Karpas-422 (cell line): ENCODE measurements at places on chromosomes 13 and 19. TPM values are rescaled to one million over a fixed set of nuclear protein-coding genes. Genes with fewer than 3 reads are reported as not detected.

DNA sequence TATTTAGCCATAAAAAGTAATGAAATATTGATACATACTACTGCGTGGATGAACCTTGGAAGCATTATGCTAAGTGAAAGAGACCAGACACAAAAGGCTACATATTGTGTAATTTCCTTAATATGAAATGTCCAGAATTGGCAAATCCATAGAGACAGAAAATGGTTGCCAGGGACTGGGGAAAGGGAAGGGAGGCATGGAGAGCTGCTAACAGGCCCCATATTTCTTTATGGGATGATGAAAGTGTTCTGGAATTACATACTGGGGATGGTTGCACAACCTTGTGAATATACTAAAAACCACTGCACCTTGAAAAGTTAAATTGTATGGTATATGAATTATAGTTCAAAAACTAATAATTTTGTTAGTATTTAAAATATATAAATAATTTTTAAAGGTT is 3.6 kb downstream of the IFT88 start:
- H3K4me3 ChIP-seq: no peak overlapping the region
- peaks cover 13% of the 10 kb centered on the region for H3K4me1 ChIP-seq
- no peaks in the 10 kb centered on the region for H3K27me3 ChIP-seq
- DNase-seq: no peak

GRCh38 chr19:39970425-39970674 is 615 bp upstream of the PSMC4 start:
- H3K27ac ChIP-seq: peak overlapping the region; percentile 43; the same call in 1 of the 2 replicates
- H3K4me1 ChIP-seq: peaks cover 19% of the 10 kb centered on the region
- no peaks in the 10 kb centered on the region for H3K27me3 ChIP-seq
- peaks cover 17% of the 10 kb centered on the region for H3K36me3 ChIP-seq

- no peak overlapping the region for H3K27ac ChIP-seq
- no peak overlapping the region for H3K4me3 ChIP-seq
- H3K36me3 ChIP-seq: no peaks in the 10 kb centered on the region
- H3K27me3 ChIP-seq: no peaks in the 10 kb centered on the region
- H3K4me1 ChIP-seq: no peaks in the 10 kb centered on the region
These were observed 127.0 kb upstream of the GPR12 start for GRCh38 chr13:26887594-26887993.

GRCh38 chr13:27988520-27988919 is at the start of gene URAD:
TSS of gene URAD (minus strand) at chr13:27988693. CDS start at chr13:27988637, 56 bp downstream.
- no peaks in the 10 kb centered on the region for H3K36me3 ChIP-seq
- no peak within 1 kb of the TSS for H3K27ac ChIP-seq
- H3K27me3 ChIP-seq: no peaks in the 10 kb centered on the region
- no peak within 1 kb of the TSS for H3K4me3 ChIP-seq
- no peaks in the 10 kb centered on the region for H3K4me1 ChIP-seq

GRCh38 chr19:1606138-1606651 is 933 bp upstream of the UQCR11 start:
- peaks cover 11% of the 10 kb centered on the region; the same call in 1 of the 2 replicates for H3K36me3 ChIP-seq
- peaks cover 23% of the 10 kb centered on the region for H3K4me1 ChIP-seq
- peak overlapping the region; percentile 98 for H3K4me3 ChIP-seq
- no peaks in the 10 kb centered on the region for H3K27me3 ChIP-seq
- H3K27ac ChIP-seq: peak overlapping the region; percentile 82
- DNase-seq: no peak

DNA sequence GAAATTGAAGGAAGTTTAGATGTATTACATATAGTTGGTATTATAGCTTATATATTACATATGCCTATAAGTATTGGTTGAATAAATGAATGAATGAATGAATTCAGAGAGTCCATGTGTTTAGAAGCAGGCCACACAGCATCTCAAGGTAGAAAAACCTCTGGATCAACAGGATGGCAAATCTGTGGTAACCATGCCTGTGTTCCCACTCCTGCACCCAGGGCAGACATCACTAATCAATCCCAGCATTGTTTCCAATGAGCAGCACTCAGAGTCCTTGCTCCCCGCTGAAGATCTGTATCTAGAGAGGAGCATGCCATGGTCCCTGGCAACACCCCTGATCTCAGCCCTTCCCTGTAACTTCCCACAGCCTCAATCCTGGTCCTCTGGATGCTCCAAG is 944 bp downstream of the CEACAM19 start:
- H3K4me1 ChIP-seq: no peaks in the 10 kb centered on the region
- no peak overlapping the region for H3K4me3 ChIP-seq
- H3K36me3 ChIP-seq: no peaks in the 10 kb centered on the region
- no peaks in the 10 kb centered on the region for H3K27me3 ChIP-seq
- no peak overlapping the region for H3K27ac ChIP-seq

- DNase-seq: no peak
- H3K36me3 ChIP-seq: no peaks in the 10 kb centered on the region
- H3K27ac ChIP-seq: no peak overlapping the region
- H3K27me3 ChIP-seq: no peaks in the 10 kb centered on the region
- H3K4me3 ChIP-seq: no peak overlapping the region
These were observed 20.7 kb upstream of the NLRP12 start for GRCh38 chr19:53844849-53845246.

DNA sequence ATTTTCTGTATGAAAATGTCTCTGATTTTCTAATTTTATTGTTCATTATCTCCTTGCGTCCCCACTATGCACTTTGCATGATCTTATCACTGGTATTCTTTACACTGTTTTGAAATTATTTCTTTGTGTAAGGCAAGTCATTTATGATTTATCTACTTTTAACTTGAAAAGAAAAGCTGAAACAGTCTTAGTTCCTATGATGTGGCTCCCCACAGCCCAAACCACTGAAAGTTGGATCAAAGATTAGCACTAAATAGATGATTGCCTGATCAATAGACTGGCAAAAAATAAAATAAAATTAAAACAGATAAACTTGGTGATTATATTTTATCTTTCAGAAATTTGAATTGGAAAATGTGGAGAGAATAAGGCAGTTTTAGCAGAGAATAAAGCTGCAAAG is 1101.9 kb downstream of the PCDH9 start:
- no peaks in the 10 kb centered on the region for H3K27me3 ChIP-seq
- no peak overlapping the region for H3K27ac ChIP-seq
- DNase-seq: no peak
- no peaks in the 10 kb centered on the region for H3K36me3 ChIP-seq

GRCh38 chr19:47608969-47609905 is at the start of gene BICRA:
TSS of gene BICRA (plus strand) at chr19:47609134. CDS start at chr19:47673575, 64,441 bp downstream.
- peak; percentile 93 for DNase-seq
- peaks cover 11% of the 10 kb centered on the region for H3K4me1 ChIP-seq
- H3K27ac ChIP-seq: peak within 1 kb of the TSS; percentile 79
- peak within 1 kb of the TSS; percentile 99 for H3K4me3 ChIP-seq

GRCh38 chr19:18790566-18791314 is at the start of gene COMP:
TSS of gene COMP (minus strand) at chr19:18791305. CDS start at chr19:18791269, 36 bp downstream.
- H3K4me3 ChIP-seq: no peak within 1 kb of the TSS
- H3K4me1 ChIP-seq: no peaks in the 10 kb centered on the region
- no peaks in the 10 kb centered on the region for H3K36me3 ChIP-seq
- H3K27ac ChIP-seq: no peak within 1 kb of the TSS
- no peaks in the 10 kb centered on the region for H3K27me3 ChIP-seq

- no peaks in the 10 kb centered on the region for H3K4me1 ChIP-seq
- DNase-seq: no peak
- no peak overlapping the region for H3K27ac ChIP-seq
These were observed 1617.6 kb upstream of the SLC10A2 start for GRCh38 chr13:104683789-104684188.

DNA sequence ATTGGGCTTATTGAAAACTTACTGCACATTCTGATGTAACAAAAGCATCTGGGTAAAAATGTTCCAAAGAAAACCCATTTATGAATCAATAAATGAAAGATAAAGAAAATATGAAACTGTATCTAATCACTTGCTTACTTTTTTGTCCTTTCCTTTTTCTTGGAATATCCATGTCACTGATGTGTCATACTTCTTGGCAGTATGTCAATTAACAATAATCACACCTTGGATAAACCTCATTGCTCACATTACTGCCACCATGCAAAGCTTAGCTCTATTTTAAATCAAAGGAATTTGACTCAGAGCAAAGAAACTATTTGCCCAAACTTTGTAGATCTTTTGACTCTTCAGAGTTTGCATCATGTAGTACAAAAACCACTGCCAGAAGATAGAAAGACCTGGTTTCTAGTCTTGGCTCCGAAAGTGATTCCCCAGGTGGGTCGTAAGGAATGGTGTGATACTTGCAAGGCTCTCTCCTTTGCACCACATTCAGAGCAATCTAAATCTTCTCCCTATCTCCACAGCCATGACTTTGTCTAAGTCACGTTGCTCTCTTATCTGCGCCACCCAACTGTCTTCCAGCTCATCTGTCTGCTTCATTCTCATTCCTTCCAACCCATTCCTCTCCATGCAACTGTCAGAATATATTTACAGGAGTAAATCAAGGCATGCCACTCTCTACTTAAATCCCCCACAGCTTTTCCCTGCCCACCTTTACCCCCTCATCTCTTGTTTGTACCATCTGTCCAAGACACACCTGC is 311.9 kb downstream of the COG6 start:
- H3K4me1 ChIP-seq: no peaks in the 10 kb centered on the region
- H3K27me3 ChIP-seq: no peaks in the 10 kb centered on the region
- H3K36me3 ChIP-seq: no peaks in the 10 kb centered on the region
- no peak overlapping the region for H3K4me3 ChIP-seq
- no peak for DNase-seq

GRCh38 chr13:54484166-54484565 is 1455.6 kb downstream of the OLFM4 start:
- H3K36me3 ChIP-seq: no peaks in the 10 kb centered on the region
- H3K4me1 ChIP-seq: no peaks in the 10 kb centered on the region
- no peak overlapping the region for H3K27ac ChIP-seq
- no peaks in the 10 kb centered on the region for H3K27me3 ChIP-seq

LILRA1 gene
- not detected in 2 replicates for total RNA-seq

ICAM5 gene
- total RNA-seq: 4.5 and 9.1 TPM in 2 replicates

PLEKHA4 gene
- not detected in 2 replicates for total RNA-seq
